ENCODE measurements at places on chromosomes 2 and 18.

GRCh38 chr2:241217320-241218031 lies 29.0 kb downstream of the ANO7 start:
- DNase-seq: peak; percentile 60

- DNase-seq: no peak
Observed at GRCh38 chr18:8051453-8051852, 484.3 kb downstream of the PTPRM start.

- DNase-seq: no peak
Observed at GRCh38 chr2:181686576-181687185, 6.4 kb upstream of the NEUROD1 start.

DNA sequence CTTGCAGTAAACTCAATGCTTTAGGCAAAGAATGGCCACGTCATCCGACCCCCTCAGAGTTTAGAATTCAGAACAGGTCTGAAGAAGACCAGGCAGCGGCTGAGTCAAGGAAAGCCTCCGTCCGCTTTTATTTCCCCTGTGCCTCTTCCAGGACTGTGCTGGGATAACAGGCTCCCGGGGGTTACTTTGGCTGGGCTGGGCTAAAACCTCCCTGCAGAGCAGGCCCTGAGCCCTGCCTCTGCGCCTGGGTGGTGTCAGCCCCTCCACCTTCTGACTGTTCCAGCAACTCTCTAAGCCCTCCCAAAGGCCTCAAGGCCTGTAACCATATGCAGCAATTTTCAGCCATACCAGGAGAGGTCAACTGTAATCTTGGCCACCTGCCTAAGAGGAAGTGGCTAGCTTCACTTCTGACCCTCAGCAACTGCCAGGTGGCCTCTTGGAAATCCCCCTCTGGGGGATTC lies 166.5 kb downstream of the RPIA start:
- no peak for DNase-seq

DNA sequence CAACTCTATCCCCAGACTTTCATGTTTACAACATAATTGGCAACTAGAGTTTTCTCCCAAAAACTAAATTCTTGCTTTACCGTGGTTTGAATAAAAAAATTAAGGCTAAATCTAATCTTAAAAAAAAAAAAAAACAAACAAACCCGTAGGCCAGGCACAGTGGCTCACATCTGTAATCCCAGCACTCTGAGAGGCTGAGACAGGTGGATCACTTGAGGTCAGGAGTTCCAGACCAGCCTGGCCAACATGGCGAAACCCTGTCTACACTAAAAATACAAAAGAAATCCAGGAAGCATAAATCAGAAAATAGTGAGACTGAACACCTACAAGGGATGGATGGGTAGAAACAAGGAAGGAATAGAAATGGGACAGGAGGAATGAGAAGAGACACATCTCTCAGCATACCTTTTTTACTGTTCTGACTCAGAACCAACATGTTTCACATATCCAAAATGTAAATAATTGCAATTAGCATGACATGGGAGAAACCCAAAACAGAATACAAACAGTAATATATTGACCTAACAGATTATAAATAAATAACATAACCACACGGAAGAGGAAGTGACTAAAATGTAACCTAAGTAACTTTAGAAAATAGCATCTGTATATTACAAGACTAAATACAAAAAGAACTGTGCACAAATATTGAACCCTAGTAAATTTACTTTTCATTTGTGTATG lies 17.5 kb downstream of the MGAT4A start:
- no peak for DNase-seq

DNA sequence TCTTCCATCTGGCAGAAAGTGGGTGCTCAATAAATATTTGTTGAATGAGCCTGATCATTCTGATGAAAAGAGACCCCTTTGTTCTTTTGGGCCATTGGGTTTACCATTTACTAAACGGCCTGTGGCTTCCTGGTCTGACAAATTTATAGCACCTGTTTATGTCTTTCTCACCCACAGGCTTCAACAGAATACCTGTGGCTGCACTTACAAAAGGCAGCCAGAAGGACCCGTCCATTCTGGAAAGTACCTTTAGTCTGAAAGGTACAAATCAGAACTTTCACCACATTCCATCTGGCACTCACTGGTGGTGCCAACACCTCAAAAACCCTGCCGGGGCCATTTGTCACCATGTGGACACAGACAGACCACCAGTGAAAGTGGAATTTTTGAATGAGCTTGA lies 167.5 kb downstream of the ETAA1 start:
- no peak for DNase-seq

Measured in activated CD4-positive, alpha-beta T cell treated with anti-CD3 and anti-CD28 coated beads for 36 hours (primary cell).